ENCODE measurements at places on chromosomes 13 and 19.

DNA sequence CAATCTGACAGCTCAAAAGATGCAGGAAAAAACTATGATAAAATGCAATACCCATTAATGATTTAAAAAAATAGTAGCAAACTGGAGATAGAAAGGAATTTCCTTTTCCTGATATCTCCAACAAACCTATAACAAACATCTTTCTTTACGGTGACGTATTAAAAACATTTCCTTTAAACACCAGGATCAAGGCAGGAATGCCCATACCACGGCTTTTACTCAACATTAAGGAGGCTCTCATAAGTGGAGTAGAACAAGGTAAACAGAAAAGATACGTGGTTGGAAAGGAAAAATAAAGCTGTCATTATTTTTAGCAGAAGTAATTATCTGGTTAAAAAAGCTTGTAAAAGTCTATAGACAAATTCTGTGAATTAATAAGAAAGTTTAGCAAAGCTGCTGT, 61.1 kb downstream of the MIPEP start:
- DNase-seq = no peak

DNA sequence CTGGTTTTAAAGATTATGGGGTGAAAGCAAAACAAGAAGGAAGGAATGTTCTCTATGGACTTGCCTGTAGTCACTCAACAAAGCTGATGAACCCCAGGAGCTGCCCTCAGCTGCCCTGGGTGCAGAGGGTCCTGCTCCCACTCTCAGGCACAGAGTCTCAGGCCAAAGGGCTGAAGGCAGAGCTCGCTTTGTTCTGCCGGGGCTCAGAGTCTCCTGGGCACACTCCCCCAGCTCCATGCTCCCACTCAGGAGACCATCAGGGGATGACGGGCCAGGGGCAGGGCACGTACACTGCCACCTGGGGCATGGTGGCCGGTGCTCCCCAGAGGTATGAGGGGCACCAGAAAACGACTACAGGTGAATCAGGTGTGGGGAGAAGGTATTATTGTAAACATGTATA, 46.8 kb upstream of the SPACA7 start:
- DNase-seq = no peak

- DNase-seq = peak; percentile 37
Observed at GRCh38 chr13:66553391-66553790, 676.7 kb downstream of the PCDH9 start.

DNA sequence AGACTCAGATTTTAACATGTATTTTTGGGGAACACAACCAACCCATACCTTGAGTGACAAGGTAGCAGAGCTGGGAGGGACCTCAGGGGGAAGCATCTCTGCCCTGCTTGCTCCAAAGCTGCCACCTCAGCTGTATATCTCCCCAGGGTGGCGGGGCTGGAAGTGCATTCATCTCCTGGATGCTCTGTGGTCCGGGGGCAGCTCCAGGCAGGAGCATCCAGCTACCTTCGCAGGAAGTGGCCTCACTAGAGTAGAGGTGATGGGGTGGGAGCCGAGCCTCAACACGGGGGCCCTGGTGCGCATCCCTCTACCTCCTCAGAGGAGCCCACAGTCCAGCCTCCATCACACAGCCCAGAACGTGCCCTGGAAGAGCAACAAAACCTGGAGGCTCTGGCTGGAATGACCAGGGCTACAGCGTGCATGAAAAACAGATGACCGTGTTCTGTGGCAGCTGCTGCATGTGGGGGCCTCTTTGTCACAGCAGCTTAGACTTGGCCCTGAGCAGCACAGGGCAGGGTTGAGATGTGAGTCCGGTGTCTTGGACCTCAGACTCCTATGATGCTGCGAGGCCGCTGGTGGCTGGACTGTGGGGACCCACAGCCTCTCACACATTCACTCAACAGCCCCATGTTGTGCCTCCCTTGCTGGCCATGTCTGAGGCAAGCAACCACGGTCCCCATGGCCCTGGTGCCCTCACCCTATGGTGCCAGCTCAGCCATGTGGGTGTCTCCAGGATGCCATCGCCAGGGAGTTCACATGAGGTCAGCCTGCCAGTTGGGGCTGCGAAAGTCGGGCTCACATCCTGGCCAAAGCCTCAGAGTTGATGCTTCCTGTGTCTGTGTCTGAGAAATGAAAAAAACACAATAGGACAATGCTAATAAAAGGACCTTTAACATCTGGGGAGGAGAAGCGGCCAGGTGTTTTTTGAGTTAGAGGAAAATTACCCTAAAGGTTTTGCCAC, 17.1 kb upstream of the GAS6 start:
- no peak for DNase-seq

DNA sequence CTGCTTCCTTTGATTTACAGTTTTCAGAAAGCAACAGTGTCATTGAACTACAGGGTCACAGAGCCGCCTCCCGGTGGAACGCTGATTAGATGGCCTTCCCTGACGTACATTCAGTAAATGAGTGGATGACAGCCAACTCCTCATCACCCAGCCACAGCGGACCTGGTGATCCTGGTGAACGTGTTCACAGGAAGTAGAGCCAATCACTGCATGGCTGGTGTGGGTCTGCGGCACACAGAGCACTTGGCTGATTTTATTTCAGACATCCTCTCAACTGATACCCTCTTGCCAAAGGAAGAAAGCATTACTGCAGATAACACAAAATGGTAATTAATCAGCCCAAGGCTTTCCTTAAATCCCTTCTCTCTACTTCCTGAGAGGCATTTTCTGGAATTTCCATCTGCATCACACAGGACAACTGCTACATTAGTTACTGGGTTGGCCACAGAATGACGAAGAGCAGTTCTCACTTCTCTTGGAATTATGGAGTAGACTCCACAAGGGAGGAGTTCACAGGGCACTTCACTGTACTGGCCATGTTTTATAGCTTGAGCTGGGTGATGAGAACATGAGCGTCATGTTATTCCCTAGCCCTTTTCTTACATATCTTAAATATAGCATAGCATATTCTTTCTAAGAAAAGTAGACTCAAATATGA, 84.0 kb upstream of the SLC7A1 start:
- no peak for DNase-seq

DNA sequence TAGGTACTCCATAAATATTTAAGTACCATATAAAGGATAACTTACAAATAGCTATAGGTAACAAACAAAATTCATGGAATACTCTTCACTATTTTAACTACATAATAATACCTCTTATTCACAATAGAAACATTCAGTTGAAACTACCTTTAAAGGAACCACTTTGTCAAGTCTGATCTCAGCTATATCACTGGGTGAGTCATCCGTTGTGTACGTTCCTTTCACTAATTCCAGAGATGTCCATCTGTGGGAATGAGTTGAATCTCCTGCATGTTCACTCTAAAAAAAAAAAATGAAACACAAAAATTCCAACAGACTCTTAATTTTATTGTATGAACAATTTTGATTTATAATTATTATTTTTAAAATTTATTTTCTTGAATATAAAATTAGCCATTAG, 149.4 kb upstream of the FBXL3 start:
- peak; percentile 58 for DNase-seq

GRCh38 chr13:20472531-20472930, 53.1 kb downstream of the CRYL1 start:
- DNase-seq = no peak

- no peak for DNase-seq
Observed at GRCh38 chr19:51760697-51761356, at the start of gene FPR2. FPR2 (plus strand) TSS chr19:51761180; CDS start chr19:51768659, 7,479 bp downstream.

DNA sequence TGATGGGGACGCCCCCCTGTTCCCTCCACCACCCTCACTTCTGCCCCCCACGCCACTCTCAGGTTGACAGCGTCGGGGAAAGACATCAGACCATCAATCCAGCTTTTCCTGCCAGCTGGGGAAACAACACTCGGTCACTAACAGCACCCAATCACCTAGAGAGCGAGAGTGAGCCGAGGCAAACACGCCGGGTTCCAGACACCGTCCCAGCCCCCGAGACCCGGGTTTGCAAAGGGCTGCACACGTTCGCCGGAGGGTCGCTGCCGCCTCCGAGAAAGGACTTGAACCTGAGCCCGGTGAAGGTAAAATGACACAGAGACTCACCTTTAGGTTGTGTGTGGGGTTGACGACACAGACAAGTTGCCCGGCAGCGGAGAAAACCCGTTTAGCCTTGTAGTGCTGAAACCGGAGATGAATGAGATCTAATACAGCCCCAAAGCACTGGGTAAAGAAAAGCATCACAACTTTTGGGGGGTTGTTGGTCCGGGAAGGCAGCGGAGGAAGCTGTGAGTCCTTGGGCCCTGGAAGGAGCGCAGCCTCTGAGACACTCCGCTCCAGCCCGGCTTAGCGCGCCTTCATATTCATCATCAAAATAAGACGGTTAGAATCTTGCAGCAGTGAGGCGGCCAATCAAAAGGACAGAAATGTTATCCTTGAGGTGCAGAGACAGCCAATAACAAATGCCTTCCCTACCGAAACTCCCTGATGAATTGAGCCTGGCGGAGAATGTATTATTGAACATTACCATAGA, at the start of gene SIAH3:
SIAH3 (minus strand) TSS at position 583 of the 751 bp plus-strand sequence; CDS start at position 459, 124 bp downstream.
- peak; percentile 44 for DNase-seq

- DNase-seq = no peak
Observed at GRCh38 chr19:41861116-41861768, 1.2 kb downstream of the RPS19 start.

- DNase-seq = no peak
Observed at GRCh38 chr13:95552539-95553441, at the start of gene CLDN10. CLDN10 (plus strand) TSS chr13:95552720; CDS start chr13:95552754, 34 bp downstream.

GRCh38 chr13:44806826-44807225, 182.4 kb downstream of the NUFIP1 start:
- no peak for DNase-seq

GRCh38 chr19:480016-480855, 16.1 kb upstream of the MADCAM1 start:
- DNase-seq = peak; percentile 58

DNA sequence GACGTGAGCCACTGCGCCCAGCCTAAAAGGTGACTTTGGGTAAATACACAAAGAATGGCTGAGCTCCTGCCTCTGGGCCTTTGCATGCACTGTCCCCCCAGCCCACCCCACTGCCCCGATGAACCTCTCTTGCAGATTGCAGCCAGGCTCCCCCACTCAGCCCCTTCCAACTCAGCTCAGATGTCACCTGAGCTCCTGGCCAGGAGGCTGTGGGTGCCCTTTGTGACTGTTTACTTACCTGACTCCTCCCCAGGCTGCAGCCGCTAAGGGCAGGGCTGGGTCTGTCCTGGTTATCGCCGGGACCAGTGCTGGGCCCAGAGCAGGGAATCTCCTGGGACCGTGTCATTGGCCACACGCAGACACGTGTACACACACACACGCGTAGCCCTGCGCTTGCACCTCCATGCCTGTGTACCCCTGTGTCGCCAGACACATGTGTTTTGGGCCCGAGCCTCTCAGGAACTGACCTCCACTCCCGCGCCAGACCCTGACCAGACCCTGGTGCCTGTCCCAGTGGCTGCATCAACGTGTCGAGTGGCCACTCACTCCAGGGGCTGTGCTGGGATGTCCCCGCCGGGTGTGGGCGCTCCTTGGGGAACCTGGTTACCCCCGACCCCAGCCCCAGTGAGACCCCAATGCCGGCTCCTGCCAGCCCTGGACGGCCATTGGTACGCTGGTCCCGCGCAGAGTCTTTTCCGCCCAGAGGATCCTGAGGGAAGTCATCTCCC, 18.7 kb downstream of the EFNA2 start:
- DNase-seq = no peak

DNA sequence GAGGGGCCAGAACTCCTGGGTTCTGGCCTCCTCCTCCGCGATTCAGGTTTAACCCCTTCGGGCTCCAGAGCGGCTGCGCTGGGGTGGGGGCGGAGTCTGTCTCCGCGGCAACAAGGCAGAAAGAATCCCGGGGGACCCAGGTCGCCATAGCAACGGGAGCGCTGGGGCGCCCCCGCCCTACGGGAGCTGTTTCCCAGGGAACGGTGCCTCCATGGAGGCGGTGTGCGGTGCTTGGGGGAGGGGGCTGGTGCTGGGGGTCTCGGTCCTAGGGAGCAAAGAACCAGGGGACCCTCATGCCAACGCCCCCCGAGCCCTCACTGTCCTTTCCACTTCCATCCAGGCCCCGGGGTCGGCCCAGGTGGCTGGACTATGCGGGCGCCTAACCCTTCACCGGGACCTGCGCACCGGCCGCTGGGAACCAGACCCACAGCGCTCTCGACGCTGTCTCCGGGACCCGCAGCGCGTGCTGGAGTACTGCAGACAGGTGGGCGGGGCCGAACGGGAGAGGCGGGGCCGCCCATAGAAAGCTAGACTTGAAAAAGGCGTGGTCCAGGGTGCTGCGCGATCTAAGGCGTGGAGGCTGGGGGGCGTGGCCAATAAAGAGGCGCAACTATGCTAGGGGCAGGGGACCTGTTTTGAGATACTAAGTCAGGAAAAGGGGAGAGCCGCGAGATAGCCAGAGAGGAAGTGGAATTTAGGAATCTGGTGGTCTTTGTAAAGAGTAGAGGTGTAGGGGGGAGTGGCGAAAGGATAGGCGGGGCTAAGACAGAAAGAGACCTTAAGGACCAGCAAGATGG, 1.2 kb downstream of the APLP1 start:
- peak; percentile 52 for DNase-seq

DNA sequence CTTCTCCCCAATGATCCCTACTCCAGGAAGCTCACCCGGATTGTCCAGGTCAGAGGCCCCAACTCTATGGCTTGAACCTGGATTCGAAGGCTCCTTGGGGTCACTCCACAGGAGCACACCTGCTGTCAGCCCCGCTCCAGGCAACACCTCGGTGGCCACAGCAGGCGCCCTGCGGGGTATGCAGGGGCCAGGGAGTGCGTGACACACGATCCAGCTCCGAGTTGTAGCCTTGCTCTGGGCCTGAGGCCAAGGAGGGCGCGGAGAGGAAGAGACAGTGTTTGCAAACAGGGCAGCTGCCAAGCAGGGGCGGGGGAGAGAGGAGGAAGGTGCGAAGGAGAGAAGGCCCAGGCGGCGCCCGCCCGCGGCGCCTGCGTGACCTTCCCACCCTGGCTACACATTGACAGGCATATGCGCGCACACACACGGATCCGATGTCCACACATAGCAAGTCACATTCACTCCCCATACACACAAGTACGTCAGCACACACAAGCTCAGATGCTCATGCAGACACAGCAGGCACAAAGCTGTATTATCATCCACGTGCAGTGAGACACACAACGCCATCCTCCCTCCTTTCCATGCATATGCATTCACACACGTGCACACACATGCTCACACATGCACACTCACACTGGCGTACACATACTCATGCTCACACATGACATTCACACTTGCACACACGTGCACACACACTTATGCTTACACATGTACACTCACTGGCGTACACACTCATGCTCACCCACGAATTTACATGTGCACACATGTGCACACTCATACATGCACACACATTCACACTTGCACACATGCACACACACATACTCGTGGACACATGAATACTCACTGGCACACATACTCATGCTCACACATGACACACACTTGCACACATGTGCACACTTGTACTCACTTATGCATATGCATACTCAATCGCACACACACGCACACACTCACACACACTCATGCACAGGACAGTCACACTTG, 10.4 kb downstream of the SBK2 start:
- DNase-seq = peak; percentile 52

GRCh38 chr13:103140001-103140671, 73.9 kb upstream of the SLC10A2 start:
- DNase-seq = peak; percentile 32

- no peak for DNase-seq
Observed at GRCh38 chr19:38713227-38713649, 31.0 kb downstream of the CAPN12 start.

- no peak for DNase-seq
Observed at GRCh38 chr13:45339867-45340266, 1.1 kb downstream of the TPT1 start.
